Fibroblast of lung (primary cell): ENCODE measurements at places on chromosomes 1 and 21.

GRCh38 chr1:193309936-193310475 lies 123.6 kb upstream of the B3GALT2 start:
- no peak for DNase-seq

DNA sequence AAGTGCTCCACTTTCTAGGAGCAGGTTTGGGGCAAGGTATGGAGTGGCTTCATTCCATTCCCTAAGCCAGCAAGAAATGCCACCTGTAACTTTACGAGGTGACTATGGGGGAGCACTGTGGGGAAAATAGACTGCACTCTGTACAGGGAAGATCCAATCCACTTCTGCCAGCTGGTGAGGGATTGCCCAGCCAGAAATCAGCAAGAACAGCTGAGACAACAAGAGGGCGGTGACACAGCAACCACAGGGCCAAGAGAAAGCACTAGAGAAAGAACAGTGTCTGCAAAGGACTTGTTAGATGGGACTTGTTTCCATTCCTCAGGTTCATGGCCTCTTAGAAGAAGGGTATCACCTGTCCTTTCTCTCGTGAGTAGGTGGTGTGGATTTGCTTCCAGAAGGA lies 19.6 kb downstream of the CAPN8 start:
- no peak for DNase-seq

DNA sequence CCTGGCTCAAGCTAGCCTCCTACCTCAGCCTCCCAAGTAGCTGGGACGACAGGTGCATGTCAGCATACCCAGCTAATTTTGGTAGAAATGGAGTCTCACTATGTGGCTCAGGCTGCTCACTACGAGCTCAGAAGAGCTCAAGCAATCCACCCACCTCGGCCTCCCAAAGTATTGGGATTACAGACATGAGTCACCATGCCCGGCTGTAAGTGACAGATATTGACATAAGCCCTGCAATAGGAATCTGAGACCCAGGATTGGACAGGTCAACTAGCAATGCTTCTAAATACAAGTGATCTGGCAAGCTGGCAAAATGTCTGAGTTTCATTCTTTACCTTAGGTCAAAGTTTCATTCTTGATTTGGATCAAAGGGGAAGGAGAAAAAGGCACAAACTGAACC lies 40.5 kb upstream of the H6PD start:
- DNase-seq, result no peak

DNA sequence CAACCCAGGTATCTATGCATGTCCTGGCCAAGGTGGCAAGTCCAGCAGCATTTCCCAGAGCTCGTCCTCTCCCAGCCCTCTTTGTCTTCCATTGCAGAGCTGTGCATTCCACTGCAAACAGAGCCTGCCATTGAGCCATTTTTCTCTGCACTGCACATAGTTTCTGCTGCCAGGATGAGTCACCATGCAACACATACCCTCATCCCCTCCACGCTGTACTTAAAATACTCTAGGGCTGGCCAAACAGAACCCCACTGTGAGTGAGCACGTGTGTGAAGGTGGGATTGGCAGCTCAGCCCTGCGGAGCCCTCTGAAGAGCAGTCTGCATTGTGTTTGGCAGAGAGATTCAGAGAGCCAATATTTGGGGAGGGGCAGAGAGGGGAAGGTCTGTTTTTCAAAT lies 3.9 kb upstream of the ATP1B1 start:
- peak; percentile 90 for DNase-seq

DNA sequence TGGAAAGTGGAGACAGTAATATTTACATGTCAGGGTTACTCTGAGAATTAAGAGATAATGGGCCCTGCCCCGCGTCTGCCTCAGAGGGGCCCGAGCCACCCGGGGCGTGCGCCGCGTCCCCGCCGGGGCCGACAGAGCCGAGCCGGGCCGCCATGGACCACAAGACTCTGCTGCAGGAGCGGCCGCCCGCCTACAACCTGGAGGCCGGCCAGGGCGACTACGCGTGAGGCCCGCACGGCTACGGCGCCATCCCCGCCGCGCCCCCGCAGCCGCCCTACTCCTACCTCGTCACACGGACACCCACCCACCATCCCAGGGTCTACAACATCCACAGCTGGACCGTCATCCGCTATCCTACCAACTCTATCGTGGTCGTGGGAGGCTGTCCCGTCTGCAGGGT lies 35.1 kb upstream of the LRRC39 start:
- DNase-seq, result no peak

DNA sequence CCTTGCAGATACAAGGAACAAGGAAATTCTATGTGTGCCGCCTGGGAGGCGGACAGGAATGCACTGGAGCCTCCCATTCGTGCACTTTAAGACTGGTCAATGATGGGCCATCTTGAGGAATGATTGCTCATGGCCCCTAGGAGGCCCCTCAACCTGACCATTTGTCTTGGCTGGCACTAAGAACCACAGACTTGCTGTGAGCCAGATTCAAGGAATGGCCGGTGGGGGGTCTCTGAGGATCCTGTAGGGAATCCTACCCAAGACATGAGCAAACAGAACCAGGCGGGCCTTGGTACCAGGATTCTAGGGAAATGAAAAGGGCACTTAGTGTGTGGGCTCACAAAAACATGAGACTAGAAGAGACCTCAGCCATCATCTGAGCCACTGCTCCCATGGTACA lies 28.1 kb upstream of the GOLT1A start:
- DNase-seq, result no peak

DNA sequence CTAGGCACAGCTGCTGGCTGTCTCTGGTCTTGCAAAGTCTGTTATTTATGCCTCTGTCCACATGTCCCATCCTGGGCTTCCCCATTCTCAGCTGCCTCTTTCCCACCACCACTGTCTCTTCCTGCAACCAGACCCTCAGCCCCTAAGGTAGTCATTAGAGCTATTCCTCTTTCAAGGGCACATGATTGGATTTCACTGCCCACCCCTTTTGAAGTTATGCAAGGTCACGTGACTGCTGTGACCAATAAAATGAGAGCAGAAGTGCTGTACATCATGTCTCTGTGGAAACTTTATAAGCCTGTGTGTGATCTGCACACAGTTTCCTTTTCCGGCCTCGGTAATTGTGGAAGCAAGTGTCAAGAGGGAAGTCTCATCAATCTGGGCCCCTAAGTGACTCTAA lies 136.6 kb upstream of the HMGB4 start:
- DNase-seq, result no peak

GRCh38 chr1:112748396-112748795 lies 33.3 kb upstream of the PPM1J start:
- no peak for DNase-seq
